ENCODE measurements at places on chromosomes 13 and 19.

DNA sequence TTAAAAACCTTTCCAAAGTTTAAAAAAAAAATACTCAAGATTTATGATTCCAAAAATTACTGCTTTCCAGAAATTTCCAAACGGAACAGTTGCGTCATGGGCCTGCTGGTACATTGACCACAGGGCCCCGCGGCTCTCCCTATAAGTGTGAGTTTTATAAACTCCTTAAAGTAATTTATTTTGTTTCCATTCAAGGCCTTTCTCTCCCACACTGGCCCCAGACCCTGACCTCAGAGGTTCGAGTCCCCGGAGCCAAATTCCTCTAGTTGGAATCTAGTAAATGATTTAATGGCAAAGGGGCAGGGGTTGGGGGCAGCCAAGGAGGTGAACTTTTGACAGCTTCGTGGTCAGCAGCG, 97.5 kb downstream of the INSR start:
- no peak for DNase-seq

GRCh38 chr19:1756264-1756663, 3.0 kb downstream of the ONECUT3 start:
- no peak for DNase-seq

- DNase-seq: no peak
These were observed 3.7 kb upstream of the RASL11A start for GRCh38 chr13:27266917-27267316.

GRCh38 chr13:29545988-29546387, 49.5 kb downstream of the SLC7A1 start:
- no peak for DNase-seq

DNA sequence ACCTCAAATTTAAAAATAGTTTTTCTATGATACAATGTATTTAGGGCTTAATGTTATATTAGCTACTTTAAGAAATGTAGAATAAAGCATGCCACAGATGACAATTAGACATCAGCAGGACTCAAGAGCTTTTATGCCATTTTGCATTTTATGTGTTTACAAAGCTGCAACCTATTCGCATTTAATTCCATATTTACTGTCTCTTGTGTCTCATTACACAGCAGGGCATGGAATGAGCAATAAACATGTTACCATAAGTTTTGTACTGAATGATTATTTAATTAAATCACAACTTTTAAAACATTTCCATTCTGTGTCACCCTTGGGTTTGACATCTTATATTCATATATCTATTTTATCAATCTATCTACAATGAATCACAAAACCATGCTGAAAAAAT, 1756.9 kb downstream of the PCDH9 start:
- DNase-seq: no peak

DNA sequence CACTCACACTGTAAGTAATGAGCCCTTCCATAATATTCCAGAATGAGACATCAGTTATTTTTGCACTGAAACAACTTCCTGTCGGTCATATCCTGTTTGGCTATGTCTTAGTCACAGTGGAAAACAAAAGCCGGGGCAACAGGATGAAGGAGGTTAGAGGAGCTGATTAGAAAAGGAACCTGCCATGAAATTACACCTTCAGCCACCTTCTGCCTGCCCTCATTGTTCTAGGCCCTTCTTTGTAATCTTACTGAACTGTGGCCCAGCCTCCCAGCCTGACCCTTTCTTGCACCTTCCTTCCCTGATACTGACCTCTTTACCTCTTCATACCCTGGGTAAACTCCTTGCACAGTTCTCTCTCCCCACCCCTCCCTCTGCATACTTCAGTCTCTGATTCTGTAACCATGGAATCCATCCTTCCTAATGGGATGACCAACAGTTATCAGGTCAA, 67.3 kb downstream of the DOCK9 start:
- no peak for DNase-seq

- DNase-seq: no peak
These were observed 14.7 kb downstream of the CCDC169 start for GRCh38 chr13:36282821-36283432.

DNA sequence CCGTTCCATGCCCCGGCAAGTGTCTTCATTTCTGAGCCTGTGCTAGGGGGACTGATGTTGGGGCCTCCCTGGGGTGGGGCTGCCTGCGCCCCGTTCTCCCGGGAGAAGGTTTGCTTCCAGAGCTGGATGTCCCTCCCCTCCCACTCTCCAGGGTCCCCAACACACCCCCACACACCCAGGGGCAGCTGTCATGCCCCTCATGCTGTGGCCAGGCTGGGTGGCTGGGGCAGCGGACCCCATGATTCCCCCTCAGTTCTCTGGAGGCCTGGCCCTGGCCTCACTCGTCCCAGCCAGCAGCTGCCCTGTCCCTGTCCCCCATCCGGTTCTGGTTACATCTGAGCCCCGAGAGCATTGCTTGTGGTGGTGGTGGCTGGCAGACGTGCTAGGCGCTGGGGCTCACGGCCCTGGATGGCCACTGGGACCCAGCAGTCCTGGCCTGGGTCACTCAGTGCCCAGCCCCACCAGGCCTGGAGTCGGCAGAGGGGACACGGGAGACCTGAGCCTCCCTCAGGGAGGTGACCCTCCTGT, 184.8 kb downstream of the KDM4B start:
- DNase-seq: no peak

- no peak for DNase-seq
These were observed 54.1 kb downstream of the MRPL57 start for GRCh38 chr13:21230516-21230915.

GRCh38 chr13:28485097-28485496, 9.8 kb downstream of the FLT1 start:
- DNase-seq: no peak

DNA sequence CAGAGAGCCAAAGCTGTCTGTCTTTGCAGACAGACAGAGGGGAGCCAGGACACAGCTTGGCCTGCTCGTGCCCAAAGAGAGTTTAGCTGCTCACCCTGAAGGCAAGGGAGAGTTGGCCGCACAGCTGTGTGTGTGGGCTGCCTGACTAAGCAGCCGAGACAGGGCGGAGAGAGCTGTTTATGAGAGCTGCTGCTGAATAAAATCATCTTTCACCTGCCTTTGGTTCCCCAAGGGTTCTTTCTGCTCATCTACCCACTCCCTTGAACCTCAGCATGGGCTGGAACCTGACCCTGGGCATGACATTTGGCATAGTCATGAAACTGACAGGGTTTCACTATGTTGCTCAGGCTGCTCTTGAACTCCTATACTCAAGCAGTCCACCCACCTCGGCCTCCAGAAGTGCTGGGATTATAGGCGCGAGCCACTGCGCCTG, 98.2 kb downstream of the RBM26 start:
- no peak for DNase-seq

DNA sequence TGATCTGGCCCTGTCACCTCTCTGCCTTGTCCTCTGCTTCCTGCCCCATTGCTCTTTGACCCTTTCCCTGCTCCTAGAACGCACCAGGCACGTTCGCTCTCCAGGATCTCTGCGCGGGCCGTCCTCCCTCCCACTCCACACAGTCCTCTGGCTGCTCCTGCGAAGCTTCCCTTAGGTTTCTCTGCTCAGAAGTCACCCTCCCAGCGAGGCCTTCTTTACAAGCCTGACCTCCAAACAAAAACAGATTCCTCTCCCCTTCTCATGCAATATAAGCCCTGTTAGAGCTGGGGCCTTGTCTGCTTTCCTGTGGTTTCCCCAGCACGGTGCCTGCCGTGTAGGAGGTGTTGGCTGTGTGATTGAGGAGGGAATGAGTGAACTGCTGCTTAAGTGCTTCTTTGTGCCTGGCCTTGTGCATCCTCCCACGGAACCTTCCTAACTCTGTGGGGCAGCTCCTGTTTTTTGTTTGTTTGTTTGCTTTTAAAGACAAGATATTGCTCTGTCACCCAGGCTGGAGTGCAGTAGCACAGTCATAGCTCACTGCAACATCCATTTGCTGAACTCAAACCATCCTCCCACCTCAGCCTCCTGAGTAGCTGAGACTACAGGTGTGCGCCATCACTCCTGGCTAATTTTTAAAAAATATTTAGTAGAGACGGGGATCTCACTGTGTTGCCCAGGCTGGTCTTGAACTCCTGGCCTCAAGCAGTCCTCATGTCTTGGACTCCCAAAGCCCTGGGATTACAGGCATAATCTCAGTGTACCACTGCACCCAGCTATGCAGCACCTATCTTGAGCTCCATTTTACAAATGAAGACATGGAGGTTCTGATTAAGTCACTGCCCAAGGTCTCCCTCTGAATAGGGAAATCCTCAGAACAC, 82.0 kb downstream of the SIPA1L3 start:
- no peak for DNase-seq

DNA sequence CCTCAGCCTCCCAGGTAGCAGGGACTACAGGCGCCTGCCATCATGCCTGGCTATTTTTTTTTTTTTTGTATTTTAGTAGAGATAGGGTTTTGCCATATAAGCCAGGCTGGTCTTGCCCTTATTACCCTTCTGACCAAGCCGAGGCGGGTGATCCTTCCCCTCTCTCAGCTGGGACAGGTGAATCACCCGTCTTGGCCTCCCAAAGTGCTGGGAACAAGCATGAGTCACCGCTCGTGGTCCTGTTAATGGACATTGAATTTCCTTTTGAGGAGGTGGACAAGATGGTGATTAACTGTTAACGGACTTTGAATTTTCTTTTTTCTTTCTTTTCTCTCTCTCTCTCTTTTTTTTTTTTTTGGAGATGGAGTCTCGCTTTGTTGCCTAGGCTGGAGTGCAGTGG, 10.6 kb downstream of the CD70 start:
- no peak for DNase-seq

DNA sequence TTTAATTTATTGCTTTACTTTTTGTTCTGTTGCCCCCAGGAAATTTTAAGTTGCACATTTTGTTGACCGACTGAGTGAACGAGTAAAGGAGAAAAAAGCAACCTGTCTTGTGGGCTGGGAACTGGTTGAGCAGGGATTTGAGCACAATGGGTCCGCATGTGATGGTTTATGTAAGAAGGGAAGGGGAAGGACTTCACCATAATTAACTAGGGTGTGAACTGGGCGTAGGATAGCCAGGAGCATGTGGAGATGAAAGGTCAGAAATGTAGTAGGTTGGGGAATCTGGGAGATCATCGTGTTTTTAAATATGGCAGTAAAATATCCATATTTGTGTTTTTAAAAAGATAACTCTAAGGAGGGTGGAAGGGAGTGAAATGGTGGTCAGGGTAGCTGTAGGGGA, 99.9 kb downstream of the GPC5 start:
- no peak for DNase-seq

- DNase-seq: no peak
These were observed 3.8 kb downstream of the SBSN start for GRCh38 chr19:35524181-35524837.

DNA sequence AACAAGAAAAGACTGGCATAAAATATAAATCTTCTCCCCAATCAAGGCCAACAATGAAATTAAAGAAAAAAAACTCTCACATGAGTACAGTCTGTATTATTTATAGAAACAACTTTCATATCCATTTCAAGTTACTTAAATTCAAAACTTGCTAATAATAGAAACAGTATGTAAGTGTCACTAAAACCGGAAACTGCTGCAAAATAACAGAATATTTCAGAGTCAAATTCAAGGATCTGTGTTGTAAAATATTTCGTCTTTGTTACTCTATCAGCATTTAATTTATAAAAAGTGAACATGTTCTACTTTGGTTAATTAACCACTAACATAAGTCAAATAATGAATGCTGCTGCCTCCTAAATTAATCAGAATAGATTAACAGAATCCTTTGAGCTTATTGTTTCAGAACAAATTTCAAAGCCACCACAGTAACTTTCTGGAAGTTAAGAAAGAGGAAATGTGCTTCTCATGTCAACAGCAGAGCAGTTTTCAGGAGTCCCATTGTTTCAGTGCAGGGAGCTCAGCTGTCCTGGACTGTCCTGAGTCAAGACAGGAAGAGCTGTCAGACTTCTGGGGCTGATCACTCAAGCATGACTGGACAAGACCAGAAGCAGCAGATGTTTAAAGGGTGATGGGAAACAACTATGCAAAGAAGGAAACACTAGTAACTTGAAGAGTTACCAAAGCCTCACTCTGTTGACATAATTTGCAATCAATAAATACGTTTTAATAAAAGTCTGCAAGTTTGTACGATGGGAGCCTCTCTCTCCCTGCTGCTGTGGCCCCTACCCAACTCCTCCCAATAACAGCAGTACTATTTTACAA, 76.9 kb downstream of the FOXO1 start:
- DNase-seq: no peak

- no peak for DNase-seq
These were observed 53.1 kb upstream of the SERPINE3 start for GRCh38 chr13:51286135-51287002.

DNA sequence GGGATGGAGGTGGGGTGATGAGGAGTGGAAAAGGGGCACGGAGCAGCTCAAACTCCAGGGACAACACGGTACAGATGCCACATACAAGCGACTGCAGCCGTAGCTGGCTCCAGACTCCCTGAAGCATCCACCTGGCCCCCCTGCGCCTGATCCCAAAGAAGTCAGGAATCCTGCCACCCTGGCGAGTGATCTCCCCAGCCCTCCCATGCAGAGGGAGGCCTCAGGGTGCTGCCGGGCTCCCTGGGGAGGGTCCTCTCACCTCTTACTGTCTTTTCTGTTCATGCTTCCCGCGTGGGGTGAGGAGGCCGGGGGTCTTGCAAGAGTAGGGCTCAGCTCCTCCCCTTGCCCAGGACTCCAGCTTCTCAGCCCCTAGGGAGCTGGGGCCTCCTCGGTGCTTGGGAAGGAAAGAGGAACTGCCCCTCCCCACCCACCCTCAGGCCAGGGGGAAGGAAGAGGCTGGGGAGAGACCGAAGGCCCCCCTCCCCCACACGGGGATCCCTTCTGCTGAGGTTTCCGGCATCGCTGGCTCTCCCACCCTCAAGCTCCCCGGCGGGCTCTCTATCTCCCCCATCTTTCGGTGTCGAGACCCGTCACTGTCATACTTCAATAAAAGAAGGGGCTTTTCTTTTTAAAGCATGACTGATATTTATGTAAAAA, at the start of gene RASGRP4:
Gene RASGRP4, minus strand, starts transcription at position 410 of the 657 bp plus-strand sequence. Its CDS starts 128 bp downstream, at position 282.
- no peak for DNase-seq

DNA sequence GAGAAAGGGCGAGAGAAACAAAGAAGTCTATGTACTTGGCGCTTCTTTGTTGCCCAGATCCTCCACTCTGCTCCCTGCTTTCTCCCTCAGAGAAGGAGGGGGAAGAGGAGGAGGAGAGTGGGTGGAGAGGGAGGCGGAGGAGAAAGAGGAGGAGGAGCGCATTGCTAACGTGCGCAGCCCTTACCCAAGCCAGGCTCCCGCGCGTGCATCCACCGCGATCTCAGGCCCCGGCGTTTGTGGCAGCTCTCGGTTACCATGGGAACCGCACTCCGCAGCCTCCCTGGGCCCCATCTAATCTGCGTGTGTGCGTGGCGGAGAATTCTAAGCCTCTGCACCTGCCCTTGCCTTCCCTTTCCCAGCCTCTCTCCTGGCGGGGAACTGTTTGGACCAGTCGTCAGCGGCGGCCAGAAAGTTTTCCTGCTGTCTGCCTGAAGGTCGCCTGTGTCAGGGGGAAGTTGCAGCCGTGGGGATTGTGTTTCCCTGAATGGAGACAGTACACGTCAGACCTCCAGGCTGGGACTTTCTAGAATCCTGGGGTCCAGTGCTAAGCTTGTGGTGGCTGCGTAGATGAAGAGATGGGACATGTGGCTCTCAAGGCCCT, at the start of gene ERICH6B:
Gene ERICH6B, minus strand, starts transcription at position 239 of the 601 bp plus-strand sequence. CDS start 18,734 bp downstream, outside the sequence.
- peak; percentile 1 for DNase-seq

DNA sequence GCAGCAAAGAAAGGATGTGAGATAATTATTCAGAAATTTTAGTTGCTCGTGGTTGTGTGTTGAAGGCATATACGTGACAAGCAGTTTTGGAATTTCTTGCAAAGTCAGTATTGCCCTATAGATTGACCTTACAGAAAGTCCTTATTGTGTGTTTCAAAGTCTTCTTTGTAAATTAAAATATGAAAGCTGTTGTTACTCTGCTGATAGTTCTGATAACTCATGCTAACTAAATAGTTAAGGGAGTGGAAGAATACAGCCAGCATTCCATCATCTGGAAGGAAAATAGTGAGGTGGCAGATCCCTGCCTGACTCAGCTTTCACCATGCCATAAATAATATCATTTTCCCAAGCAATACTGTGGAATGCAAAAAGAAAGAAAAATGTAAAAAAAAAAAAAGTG, 27.2 kb downstream of the WASF3 start:
- DNase-seq: no peak

Measured in T1000 (cell line).